ENCODE measurements at places on chromosomes 3 and 15.

DNA sequence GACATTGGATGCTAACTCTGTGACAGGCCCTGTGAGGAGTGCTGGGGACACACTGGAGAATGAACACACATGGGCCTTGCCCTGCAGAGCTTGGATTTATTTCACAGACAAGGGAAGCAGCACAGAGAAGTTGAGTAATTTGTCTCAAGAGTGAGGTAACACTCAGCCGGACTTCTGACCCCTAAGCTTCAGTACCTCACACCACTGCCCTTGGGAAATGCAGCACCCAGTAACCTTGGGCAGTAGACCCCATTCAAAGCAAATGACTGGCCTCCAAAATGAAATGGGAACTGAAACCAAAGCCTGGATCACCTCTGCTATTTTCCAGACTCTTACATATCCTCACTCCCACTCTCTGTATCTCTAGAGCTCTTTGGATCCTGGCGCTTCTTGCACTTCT lies 37.3 kb downstream of the RFT1 start:
- DNase-seq = no peak

- no peak for DNase-seq
Measured at GRCh38 chr3:66615643-66616301, 115.0 kb upstream of the LRIG1 start.

GRCh38 chr3:54573858-54574257 lies 354.0 kb downstream of the LRTM1 start:
- no peak for DNase-seq

DNA sequence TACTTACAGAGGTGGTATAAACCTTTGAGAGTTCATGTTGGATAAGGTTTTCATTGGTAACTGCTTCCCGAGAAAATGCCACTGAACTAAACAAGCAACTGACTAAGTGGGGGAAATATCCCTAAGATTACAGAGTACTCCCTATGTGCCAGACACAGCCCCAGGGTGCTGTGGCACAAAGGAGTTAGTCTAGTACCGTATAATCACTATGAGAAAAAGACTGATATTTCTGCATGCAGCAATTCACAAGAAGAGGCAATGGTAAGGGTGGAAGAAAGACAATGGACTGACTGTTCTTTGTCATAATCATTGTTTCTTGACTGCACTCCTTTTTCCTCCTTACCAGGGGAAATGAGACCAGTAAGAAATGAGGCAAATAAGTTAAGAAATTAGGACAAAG lies 20.0 kb upstream of the SLC25A26 start:
- DNase-seq = no peak

DNA sequence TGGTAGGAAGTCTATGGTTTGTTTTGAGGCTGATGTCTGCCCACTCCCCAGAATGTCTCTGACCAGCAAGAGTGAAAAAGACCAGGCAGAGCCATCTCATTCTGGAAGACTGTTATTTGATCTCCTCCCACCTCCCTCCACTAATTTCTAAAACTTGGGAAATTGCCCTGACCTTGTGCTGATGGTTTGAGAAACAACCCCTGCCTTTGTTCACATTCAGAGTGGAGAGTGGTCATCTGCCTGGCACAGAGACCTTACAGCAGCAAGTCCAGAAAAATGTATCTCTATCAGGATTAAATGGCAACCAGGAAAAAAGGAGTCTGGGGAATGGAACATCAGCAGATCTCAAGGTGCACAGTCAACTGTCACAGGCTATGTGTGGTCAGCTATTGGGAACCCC lies 25.7 kb downstream of the SPATA12 start:
- no peak for DNase-seq

GRCh38 chr3:176651622-176652021 lies 545.7 kb downstream of the TBL1XR1 start:
- DNase-seq = no peak

DNA sequence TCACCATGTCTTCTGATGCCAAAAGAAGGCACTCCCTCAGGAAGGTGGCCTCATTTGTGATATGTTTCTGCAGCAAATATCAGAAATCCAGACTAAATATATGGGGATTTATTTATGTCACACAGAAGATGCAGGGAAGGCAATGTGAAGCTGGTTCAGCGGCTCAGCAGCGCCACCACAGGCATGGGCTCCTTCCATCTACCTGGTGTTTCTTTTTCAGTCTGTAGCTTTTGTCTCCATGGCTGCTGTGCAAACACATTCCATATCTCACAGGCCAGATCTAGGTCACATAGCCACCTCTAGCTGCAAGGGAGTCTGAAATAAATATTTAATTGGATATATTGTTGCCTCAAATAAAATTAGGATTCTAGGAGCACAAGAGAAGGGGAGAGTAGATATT lies 502.1 kb upstream of the IL12A start:
- DNase-seq = peak; percentile 15

DNA sequence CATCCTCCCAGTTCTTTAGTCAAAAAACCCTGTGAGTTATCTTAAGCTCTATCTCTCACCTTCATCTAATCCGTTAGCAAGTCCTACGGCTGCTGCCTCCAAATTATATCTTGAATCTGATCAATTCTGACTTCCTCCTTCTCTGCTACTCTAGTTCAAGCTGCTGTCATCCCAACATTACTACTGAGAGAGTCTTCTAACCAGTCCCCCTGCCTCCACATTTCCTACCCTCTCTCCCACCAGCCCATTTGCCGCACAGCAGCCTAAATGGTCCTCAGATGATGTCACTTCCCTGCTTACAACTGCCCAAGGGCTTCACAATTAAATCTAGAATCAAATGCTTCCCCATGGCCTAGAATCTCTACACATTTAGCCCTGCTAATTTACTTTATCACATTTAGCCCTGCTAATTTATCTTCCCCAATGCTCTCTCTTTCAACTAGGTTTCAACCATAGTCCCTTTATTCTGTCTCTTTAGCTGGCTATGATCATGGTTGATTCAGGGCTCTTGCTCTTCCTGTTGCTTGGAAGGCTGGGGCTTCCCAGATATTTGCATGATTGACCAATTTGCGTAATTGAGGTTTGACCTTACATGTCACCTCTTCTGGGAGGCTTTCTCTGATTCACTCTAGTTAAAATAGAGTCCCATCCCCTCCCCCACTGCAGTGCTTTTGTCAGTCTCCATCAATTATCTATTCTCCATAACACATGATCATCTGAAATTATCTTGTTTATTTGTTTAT lies 11.0 kb upstream of the ARL14 start:
- DNase-seq = peak; percentile 55

- DNase-seq = no peak
Measured at GRCh38 chr3:159416856-159417255, 571.8 kb upstream of the IL12A start.

- no peak for DNase-seq
Measured at GRCh38 chr3:147713234-147714133, 304.3 kb downstream of the ZIC1 start.

DNA sequence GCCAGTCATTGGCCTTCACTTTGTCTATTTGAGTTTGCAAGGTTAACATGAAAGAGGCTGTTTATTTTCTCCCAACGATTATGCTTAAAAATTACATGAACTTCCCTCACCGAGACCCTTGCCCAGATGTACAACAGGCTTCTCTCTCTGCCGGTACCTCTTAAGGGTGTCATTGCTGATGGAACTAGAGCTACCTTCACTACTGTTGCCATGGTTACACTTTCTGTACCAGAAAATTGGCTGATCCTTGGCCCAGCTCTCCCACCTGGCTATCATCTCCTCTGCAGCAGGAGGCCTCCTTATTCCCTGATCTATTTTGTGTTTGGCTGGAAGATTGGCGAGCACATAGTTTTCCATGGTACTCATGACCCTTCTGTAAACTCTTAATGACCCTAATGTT lies 24.0 kb upstream of the LIPC start:
- no peak for DNase-seq

- DNase-seq = no peak
Measured at GRCh38 chr15:80070840-80071239, 11.4 kb downstream of the ZFAND6 start.

DNA sequence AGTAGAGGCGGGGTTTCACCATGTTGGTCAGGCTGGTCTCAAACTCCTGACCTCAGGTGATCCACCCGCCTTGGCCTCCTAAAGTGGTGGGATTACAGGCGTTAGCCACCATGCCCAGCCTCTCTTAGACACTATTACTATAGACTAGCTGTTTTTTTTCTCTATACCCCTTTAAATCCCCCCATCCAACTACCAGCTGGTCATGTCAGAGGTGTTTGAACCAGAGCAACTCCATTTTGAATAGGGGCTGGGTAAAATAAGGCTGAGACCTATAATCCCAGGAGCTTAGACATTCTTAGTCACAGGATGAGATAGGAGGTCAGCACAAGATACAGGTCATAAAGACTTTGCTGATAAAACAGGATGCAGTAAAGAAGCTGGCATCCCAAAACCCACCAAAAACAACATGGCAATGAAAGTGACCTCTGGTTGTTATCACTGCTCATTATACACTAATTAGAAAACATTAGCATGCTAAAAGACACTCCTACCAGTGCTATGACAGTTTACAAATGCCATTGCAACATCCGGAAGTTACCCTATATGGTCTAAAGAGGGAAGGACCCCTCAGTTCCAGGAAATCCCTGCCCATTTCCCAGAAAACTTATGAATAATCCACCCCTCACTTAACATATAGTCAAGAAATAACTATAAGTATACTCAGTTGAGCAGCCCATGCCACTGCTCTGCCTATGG lies 57.8 kb upstream of the GPD1L start:
- no peak for DNase-seq

- no peak for DNase-seq
Measured at GRCh38 chr15:48536681-48537091, 108.8 kb downstream of the FBN1 start.

GRCh38 chr15:36400936-36401585 lies 178.4 kb upstream of the CDIN1 start:
- no peak for DNase-seq

DNA sequence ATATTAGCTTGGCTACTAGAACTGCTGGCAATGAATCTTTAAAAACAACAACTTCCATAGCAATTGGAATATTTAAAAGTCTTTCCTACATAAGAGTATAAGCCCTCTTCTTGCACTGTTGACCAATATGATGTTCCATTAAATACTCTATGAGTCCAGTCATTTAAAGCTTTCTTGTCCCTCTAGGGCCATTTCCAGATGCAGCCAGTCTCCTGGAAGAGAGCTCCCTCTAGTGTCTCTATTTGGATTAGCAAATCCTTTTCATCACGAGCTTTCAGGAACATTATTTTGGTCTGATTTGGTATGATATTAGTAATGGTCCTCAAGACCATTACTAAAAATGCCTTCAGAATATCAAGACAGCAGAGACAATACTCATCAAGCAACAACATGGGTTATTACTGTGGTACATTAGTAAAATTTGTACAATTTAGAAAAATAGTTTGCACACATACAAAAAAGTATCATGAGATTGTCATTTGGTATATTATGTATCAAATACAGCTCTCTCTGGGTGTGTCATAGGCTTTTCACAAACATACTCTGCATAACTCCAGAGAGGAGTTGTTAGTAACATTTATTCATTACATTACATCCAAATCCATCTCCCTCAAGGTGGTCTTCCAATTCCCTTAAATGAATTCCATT lies 101.3 kb downstream of the DPH6 start:
- peak; percentile 42 for DNase-seq

GRCh38 chr15:77251662-77252061 lies 168.2 kb downstream of the PEAK1 start:
- no peak for DNase-seq

GRCh38 chr3:48267782-48268181 lies 26.9 kb downstream of the ZNF589 start:
- DNase-seq = no peak

DNA sequence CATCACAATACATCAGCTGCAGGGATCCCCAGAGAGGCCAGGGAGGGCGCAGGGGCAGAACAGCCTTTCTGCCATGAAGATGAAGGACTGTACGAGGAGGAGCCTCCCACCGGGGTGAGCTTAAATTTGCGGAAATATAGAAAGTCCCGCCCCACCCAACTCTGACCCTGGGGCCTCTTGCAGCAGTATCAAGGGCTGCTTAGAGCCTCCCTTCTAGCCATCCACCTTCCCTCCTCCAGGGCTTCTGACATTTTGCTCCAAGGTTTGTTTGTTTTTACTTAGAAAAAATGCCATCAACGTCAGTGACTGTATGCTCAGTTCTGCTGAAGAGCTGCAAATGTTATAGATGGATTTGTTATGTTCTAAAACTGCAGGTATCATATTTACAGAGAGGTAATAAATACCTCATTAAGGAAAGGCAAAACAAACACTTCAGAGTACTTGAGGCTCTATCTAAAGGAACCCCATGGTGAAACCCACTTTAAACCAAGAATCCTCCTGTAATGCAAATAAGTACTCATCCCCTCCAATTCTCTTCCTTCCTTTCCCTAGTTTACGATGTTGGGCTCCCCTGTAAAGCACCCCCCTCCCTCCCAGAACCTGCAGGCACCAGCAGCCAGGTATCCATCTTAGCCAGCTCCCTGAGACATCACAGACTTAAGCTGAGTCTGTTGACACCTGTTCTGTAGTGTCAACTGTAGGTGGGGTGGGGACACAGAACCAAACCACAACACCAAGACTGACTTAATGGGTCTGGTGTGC lies 30.5 kb downstream of the RFTN1 start:
- no peak for DNase-seq

GRCh38 chr3:170766823-170767575 lies 103.0 kb downstream of the RPL22L1 start:
- no peak for DNase-seq

GRCh38 chr3:129575233-129575996 lies 31.1 kb downstream of the PLXND1 start:
- no peak for DNase-seq
